Urinary bladder (tissue), 4 donors: ENCODE measurements at places on chromosomes 3 and 15. TPM values are rescaled to one million over a fixed set of nuclear protein-coding genes. Genes with fewer than 3 reads are reported as not detected.

The SNUPN gene
- 25.1 TPM for total RNA-seq

The XIRP1 gene
- total RNA-seq: 1.1 TPM

The C3orf62 gene
- total RNA-seq: 6.0 TPM

The KLHL40 gene
- 3.5 TPM for total RNA-seq

The GALK2 gene
- 49.8 TPM for total RNA-seq

The MON1A gene
- 5.1 TPM for total RNA-seq

The SPINT1 gene
- total RNA-seq: 31.4 TPM

The SHC4 gene
- 8.8 TPM for total RNA-seq

The PCOLCE2 gene
- 58.4 TPM for total RNA-seq

The IL16 gene
- total RNA-seq: 10.6 TPM

The GOLGA6L1 gene
- total RNA-seq: not detected

The TBL1XR1 gene
- total RNA-seq: 252 TPM

The TM4SF1 gene
- 124 TPM for total RNA-seq

The GOLGA6D gene
- total RNA-seq: not detected

The SMARCC1 gene
- total RNA-seq: 58.4 TPM

The AMOTL2 gene
- total RNA-seq: 37.0 TPM

The CDCP1 gene
- 2.9 TPM for total RNA-seq
